ENCODE measurements at places on chromosomes 5 and 9.

DNA sequence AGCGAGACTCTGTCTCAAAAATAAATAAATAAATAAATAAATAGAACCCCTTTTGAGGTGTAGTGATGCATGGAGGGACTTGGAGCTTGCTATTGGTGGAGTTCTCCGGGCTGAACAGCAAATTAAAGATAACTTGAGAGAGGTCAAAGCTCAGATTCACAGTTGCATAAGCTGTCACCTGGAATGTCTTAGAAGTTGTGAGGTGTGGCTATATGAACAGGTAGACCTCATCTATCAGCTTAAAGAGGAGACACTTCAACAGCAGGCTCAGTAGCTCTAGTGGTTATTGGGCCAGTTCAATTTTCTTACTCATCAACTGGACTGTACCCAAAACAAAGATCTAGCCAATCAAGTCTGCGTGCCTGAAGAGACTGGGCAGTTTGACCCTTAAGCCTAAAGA lies 11.7 kb upstream of the STING1 start:
- DNase-seq, result no peak

DNA sequence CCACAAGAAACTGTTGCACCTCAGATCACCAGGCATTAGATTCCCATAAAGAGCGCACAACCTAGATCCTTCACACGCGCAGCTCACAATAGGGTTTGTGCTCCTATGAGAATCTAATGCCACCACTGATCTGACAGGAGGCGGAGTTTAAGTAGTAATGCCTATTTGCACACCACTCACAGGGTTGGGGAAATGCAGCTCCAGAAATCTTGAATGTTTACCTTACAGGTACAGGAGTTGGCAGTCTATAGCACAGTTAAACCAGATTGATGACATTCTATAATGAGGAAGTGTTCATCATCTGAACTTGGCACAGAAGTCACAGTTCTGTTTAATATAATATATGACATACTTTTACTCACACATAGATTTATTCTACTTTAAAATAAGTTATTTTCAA lies 732.2 kb upstream of the ZNF608 start:
- DNase-seq, result no peak

- no peak for DNase-seq
Observed at GRCh38 chr5:136033234-136033633, 4.4 kb downstream of the TGFBI start.

GRCh38 chr5:71456362-71456743 lies 902 bp downstream of the BDP1 start:
- no peak for DNase-seq

GRCh38 chr9:132049323-132049882 lies 30.3 kb downstream of the MED27 start:
- DNase-seq, result no peak

- no peak for DNase-seq
Observed at GRCh38 chr9:136135326-136136126, 16.9 kb upstream of the TMEM250 start.

- DNase-seq, result no peak
Observed at GRCh38 chr9:121249563-121249962, 18.4 kb upstream of the GSN start.

- DNase-seq, result peak; percentile 71
Observed at GRCh38 chr9:121271368-121272341, 3.7 kb downstream of the GSN start.

DNA sequence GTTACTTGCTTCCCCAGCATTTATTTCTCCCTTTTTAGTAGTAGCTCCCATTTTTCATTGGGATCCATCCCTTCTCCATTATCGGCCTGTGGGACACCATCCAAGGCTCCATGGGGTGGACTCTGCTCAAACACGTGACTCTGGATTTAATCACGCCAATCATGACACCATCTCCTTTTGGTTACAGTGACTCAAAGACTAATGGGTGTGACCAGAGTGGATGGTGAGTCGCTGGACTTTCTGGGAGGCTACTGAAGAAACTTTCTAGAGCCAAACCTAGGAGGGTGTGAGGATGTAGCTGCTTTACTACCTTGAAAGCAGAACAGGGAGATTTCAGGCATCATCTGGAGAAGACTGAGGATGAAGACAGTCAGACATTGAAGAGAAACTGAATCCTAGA lies 93.1 kb downstream of the PJA2 start:
- DNase-seq, result peak; percentile 4

- peak; percentile 85 for DNase-seq
Observed at GRCh38 chr5:134600600-134600999, 32.0 kb downstream of the SAR1B start.

DNA sequence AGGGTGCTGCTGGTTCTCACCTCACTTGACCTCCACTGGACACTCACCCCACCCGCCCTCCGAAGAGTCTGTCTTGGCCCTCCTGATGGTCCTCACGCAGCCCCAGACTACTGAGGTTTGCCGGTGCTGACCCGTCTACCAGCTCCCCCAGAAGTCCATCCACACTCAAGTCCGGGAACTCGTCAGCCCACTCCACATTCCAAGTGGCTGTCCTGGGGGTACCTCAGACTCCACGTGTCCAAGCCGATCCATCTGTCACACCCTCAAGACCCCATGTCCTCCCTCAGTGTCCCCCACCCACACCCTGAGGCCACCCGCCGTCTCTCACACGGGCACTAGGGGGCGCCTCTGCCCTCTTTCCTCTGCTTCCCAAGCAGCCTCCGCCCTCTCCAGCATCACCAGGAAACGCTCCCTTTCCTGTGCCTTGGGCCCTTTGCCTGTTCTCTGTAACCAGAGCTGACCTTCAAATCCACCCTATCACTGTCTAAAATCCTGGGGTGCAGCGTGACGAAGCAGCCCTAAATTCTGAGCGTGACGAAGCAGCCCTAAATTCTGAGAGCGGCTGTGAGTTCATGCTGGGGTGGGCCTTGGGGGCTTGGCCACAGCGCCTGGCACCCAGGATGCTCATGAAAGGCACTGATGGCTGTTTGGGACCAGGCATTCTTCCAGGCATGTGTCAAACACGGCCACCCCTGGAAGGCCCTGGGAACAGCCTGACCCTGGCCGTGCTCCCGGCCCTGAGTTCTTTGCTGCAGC lies 95.7 kb downstream of the KCNT1 start:
- DNase-seq, result peak; percentile 57

GRCh38 chr5:103624675-103625074 lies 62.1 kb upstream of the NUDT12 start:
- no peak for DNase-seq

- no peak for DNase-seq
Observed at GRCh38 chr5:118637947-118638670, 350.2 kb downstream of the DTWD2 start.

DNA sequence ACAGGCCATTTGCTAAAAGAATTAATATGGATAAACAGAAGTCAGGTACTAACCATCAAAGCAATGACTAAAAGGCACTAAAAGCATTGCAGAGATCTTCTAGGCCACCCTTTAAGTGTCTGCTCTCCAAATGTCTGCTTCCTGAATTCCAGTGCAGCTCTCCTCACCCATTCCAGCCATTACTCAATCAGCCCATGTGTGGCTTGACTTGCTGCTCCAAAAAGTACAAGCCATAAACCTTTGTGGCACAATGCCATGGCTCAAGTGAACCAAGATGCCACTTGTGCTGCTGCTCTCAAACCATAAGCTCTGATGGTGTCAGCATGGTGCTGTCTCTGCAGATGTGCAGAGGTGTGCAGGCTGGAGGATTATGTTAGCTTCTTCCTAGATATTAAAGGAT lies 290.2 kb upstream of the POU5F2 start:
- DNase-seq, result peak; percentile 41
